Activated T-helper 9 cell treated with anti-CD3 and anti-CD28 coated beads, Interleukin-2, amount 50 U/mL, for 16 hours (primary cell): ENCODE measurements at places on chromosomes 5 and 9.

- DNase-seq = no peak
Measured at GRCh38 chr5:174482607-174483024, 241.8 kb upstream of the MSX2 start.

DNA sequence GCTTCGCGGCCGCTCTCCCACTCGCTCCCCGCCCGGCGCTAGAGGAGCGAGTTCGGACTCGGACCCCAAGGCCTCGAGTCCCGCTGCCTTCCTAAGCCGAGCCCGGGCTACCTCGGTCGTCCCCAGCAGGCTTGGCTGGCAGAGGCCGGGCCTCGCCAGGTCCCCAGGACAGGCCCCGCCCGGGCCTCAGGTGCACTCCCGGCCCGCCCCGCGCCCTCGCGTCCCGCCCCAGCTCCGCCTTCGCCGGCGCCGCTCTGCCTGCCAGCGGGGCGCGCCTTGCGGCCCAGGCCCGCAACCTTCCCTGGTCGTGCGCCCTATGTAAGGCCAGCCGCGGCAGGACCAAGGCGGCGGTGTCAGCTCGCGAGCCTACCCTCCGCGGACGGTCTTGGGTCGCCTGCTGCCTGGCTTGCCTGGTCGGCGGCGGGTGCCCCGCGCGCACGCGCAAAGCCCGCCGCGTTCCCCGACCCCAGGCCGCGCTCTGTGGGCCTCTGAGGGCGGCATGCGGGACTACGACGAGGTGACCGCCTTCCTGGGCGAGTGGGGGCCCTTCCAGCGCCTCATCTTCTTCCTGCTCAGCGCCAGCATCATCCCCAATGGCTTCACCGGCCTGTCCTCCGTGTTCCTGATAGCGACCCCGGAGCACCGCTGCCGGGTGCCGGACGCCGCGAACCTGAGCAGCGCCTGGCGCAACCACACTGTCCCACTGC is at the start of gene SLC22A5:
Gene SLC22A5 (plus strand): TSS at position 237 of the 707 bp plus-strand sequence. CDS start 263 bp downstream, at position 500.
- peak; percentile 61 for DNase-seq

- DNase-seq = no peak
Measured at GRCh38 chr5:143521846-143522400, 118.4 kb upstream of the NR3C1 start.

DNA sequence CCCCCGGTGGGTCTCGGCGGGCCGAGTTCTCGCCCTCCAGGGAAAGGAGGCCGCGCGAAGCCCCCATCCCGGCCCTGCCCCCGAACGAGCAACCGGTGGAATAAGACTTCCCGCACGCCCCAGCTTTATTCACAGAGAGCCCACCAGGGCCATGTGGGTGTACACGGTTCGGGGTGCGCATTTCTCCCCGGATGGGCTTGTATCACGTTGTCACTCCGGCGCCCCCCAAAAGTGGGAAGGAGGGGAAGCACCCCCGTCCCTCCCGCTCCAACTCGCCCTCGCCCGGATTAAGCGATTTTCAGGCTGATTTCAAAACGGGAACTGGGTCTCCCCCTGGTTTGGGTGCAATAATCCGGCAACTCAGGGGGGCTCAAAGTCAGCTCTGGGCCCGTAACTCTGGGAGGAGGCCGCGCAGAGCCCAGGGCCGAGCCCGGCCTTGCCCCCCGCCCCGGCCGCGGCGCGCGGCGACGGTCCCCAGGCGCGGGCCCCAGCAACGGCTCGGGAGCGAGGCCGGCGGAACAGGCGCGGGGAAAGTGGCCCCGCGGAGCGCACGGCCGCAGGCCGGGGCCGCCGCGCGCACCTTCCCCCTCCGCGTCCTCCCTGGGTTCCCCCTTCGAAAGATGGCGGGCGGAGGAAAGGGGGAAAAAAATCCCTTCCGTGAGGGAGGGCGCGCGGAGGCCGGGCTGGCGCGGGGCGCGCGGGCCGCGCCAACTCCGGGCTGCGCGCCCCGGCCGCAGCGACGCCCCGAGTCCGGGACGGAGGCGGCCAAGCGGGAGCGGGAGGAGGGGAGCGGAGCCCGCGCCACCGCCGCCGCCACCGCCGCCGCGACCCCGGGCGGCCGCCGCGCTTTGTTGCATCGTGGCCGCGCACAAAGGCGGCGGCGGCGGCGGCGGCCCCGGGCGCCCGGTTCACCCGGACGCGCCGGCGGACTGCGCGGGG is 644 bp downstream of the BRD3 start:
- DNase-seq = peak; percentile 31

- no peak for DNase-seq
Measured at GRCh38 chr5:51566953-51567352, 183.7 kb downstream of the ISL1 start.

DNA sequence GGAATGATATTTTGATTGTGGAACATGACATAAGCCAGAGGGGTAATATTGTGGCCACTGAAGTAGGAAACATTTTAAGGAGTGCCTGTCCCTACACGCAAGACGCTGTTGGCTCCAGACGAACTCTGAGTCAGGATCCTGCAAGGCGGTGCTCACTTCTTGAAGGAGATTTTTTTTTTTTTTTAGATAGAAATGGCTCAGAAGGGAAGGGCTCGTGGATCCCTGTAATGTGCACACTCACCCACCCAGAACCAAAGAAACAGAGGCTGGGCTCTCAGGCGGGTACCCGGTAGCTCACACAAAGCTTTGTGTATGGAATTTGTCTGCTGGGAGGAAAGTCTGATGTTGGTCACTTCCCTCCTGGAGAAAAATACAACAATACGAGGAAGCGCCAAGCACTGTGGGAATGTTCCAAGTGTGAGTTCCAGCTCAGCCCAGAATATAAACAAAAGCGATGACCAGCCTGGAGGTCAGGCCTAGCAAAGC is 25.7 kb downstream of the RAPGEF1 start:
- no peak for DNase-seq

DNA sequence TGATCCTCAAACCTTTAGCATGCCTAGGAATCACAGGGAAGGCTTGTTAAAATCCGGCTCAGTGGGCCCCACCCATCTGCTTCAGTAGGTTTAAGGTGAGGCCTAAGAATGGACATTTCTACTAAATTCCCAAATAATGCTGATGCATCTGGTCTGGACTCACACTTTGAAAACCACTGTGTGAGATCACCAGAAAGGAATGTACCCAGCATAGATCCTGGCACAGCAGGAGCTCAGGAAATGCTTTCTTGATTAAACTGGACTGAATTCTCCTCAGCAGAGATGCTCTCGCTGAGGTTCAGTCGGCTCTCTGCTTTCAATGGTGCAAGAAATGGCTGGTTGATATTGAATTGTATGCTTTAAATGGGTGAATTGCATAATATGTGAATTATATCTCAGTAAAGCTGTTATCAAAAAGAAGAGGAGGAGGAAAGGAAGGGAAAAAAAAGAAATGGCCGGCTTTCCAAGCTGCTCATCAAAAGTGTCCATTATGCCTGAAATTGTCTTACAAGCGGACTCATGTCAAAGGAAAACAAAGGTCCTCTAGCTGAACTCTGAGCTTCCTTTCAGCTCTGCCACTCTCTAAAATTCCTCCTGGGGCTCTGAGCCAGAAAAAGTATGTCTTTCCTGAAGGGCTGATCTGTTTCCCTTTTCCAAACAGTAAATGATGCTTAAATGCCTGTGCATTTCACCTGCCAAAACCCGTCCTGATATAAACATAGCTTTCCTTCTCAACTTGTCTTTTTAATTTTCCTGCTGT is 77.6 kb upstream of the SAP30L start:
- no peak for DNase-seq

DNA sequence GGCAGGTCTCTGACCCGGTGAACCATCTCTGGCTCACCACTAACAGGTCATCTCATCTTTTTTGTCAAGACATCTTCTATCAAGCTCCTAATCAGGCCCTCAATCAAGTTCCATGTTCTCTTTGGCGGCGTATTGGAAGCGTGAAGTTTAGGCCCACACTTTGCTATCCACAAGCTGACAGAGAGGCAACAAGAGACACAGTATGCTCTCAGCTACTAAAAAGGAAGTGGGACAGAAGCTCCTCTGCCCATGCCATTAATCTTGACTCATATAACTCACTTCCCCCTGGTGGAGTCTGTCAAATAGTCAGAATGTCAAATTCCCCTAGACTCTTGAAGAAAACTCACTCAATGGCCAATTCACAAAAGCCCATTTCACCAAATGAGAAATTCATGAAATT is 77.6 kb upstream of the TMC1 start:
- DNase-seq = no peak

GRCh38 chr9:14212697-14213420 is 101.1 kb downstream of the NFIB start:
- DNase-seq = no peak

DNA sequence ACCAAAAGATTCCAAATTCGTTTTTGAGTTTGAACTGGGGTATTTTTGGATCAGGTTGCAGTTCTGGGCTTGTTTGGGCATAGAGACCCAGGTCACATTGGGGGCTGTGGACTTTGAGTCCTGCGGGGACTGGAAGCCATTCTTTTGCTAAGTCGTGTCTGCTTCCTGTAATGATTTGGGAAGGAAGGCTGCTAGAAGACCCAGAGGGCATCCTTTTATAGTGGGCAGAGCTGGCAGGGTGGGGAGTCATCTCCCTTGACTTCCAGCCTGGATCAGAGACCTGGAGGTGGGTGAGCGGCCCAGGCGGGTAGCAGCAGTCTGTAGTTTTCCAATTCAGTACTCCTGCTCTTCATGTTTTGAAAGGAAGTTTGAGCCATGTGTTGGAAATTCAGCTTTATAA is 11.3 kb downstream of the ZNF618 start:
- DNase-seq = no peak

DNA sequence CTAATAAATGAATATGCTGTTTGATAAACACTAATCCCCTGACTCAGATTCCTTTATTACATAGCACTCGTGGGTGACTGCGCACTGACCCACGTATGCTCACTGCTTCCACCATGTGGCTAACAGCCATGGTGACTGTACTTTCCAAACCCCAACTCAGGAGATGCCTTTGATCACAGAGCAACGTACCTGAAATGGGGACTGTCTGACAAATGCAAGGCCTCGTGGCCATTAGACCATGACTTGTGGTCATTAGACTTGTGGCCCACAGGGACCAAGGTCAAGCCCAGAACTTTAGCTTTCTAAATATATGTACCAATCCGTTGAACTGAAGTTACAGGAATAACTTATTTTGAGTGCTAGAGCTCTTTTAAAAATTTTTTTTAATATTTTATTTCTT is 46.6 kb downstream of the CYFIP2 start:
- DNase-seq = peak; percentile 46

- no peak for DNase-seq
Measured at GRCh38 chr5:159417170-159417569, 86.9 kb upstream of the IL12B start.
